ENCODE measurements at places on chromosomes 3 and 15. TPM values are rescaled to one million over a fixed set of nuclear protein-coding genes. Genes with fewer than 3 reads are reported as not detected.

Gene GP5
- 0.35 TPM for polyA plus RNA-seq

GRCh38 chr3:147538034-147538433, 128.9 kb downstream of the ZIC1 start:
- no peak for DNase-seq

Gene CAMKV
- 0.13 TPM for polyA plus RNA-seq

- no peak for DNase-seq
Observed at GRCh38 chr3:127486321-127486944, 104.1 kb downstream of the TPRA1 start.

DNA sequence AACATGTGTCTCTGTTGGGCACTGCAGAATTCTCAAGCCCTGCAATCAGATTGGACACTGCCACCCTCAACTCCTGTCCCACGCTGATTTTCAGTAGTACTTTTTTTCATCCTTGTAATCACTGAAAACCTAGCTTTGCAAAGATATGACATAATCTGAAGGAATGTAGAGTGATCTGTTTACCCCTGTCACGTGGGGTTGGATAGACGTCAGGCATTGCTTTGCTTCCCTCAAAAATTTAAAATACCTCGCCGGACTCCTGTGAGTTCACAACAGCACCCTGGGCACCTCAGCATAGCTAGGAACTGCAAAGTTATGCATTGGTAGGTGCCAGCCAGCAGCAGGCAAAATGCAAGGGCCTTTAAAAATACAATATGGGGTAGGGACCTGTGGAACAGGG, 71.1 kb upstream of the OXTR start:
- no peak for DNase-seq

- no peak for DNase-seq
Observed at GRCh38 chr3:194150252-194150934, 14.4 kb downstream of the HES1 start.
